Endothelial cell of umbilical vein (primary cell): ENCODE measurements at places on chromosomes 1 and 21. TPM values are rescaled to one million over a fixed set of nuclear protein-coding genes. Genes with fewer than 3 reads are reported as not detected.

Gene LRRC53
- total RNA-seq: not detected in 2 replicates

Gene CRNN
- total RNA-seq: not detected in 2 replicates

Gene PTPN22
- total RNA-seq: not detected in 2 replicates

Gene XCL2
- total RNA-seq: not detected in 2 replicates

Gene PLA2G2C
- total RNA-seq: not detected in 2 replicates

Gene UBL4B
- not detected in 2 replicates for total RNA-seq

Gene GCSAML
- not detected in 2 replicates for total RNA-seq

Gene DYNLT5
- 4.5 and 12.5 TPM in 2 replicates for total RNA-seq

Gene ADAM30
- total RNA-seq: not detected in 2 replicates

DNA sequence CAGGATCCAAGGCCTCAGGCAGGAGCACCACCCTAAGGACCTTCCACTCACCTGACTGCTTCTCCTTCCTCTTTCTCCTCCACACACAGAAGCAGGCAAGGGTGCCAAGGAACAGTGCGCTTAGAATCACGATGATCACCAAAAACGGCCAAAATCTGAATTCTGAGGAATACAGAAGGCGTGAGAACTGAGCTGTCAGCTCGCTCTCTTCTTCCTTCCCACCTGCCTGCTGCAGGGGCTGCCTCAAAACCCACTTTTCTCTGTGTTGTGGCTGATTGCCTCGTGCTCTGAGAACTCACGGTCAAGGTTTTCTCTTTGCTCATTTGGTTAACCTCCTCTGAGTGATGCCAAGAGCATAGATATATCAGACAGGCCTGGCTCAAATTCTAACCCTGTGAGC lies 23.8 kb downstream of the CD244 start:
- DNase-seq: no peak

GRCh38 chr1:56788102-56788501 lies 31.1 kb downstream of the FYB2 start:
- DNase-seq: no peak

DNA sequence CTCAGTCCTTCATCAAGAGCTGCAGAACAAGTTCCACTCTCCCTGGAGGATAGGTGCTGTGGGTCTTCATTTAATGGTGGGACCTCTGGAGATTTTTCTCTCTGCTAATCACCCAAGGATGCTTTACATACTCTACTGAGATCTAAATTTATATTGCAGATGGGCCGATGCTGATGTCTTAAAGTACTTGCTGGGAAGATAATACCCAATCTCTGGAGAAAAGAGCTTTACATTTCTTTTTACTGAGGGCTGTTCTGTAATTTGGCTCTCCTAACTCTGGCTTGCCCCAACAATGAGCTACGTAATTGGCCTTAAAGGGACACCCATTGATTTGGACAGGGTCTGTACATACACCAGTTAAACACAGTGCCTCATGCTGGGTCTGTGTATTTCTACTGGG lies 86.9 kb downstream of the ST6GALNAC3 start:
- no peak for DNase-seq

- DNase-seq: no peak
Measured at GRCh38 chr1:114263343-114263742, 109.7 kb upstream of the SYT6 start.

GRCh38 chr1:155227261-155228095 lies 19.0 kb downstream of the MTX1 start:
- DNase-seq: peak; percentile 99

- DNase-seq: no peak
Measured at GRCh38 chr1:19305880-19306279, 6.1 kb downstream of the AKR7A2 start.

DNA sequence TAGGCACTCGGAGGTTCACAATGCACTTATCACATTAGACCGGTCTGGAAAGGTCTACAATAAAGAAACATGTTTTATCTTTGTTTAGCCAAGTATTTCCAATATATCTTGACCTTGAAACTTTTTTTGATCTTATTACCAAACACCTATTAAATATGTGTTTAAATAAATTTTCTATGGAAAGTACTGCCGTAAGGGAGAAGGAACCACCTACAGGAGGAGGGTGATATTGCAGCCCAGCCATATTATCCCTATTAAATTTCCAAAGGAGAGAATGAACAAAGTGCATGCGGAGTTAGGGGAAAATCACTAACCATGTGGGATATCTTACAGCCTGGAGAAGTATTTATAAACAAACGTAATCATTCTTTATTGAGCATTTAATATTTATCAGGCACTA lies 14.5 kb downstream of the BRINP2 start:
- DNase-seq: no peak

DNA sequence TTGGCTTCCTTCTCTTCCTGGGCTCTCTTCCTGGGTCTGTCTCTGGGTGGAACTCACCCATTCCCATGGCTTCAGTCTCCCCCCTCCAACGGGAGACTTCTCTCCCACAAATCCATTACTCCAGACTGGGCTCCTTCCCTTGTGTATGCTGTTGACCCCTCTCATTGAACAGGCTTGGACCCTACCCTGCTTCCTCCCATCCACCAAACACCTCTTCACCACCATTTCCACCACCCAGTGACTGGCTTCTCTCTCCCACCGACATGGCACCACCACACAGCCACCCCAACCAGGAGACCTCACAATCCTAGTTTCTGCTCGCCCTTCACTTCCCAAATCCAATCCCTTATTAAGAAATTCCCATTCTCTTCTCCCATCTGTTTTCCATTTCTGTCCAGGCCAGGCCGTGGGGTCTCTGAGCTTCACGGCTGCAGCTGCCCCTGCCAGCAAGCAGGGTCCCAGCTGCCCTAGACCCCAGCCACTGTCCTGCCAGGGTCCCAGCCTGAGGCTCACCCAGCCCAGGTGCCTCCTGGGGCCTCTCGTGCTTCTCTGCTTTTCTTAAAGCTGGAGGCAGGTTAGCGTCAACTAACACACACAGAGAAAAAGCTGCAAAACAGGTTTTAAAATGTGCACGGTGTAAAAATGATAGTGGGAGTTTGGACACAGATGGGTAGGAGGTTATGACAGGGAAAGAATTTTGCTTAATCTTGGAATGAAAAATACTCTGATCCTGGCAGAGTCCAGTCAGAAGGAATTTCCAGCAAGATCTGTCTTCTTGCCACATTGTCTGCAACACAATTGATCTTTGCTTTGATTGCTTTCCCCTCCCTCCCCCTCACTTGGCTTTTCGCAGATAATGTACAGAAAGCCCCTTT lies 383.8 kb upstream of the VAMP3 start:
- no peak for DNase-seq

DNA sequence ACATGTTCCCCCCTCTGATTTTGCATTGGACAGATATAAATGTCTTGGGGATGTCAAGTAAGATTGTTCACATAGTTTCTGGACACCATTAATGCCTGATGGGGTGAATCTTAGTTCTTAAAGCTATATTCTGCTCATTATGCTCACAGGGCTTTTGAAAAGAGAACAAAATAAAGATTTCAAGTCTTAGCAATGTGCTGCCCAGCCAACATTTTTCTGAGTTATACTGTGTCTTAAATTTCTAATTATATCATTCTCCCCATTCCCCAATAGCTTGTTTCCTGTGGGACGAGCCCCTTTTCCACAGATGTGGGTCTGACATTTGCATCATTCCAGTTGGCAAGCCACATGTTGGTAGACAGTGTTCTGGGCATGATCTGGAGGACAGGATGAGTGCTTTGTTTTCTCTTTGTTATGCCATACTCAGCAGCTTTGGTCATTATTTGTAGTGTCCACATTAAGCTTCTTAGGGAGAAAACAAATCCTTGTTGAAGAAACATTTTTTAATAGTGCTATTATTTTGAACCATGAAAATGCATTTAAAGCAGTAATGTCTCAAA lies 32.8 kb downstream of the MTARC1 start:
- DNase-seq: no peak
